ENCODE measurements at places on chromosomes 1 and 21.
A peak's percentile ranks its signal among the peaks of the same experiment; 100 is the strongest.

DNA sequence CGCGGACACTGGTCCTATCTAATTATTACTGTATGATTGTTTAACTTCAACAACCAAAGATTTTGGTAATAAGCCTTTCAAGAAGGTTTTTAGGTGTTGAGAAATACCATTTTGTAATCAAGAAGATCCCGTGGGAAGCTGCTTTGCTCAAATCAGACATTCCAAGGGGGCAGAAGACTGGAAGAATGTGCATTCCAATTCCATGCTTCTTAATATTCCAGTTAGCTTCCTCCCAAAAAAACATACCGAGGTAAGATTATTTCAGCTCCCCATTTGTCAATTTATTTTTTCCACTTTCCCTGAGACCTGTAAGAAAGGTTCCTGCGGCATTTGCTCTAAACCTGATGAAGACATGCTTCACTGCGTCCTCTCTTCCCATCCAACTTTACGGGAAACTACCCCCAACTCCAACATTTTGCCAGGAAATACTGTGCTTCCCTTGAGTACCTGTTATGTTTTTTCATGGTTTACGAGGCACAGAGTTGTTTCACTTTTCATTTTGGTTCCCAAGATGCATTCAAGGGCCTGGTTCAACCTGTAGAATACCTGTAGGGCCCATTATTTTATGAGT lies 4.1 kb downstream of the CNN3 start:
- peaks cover 12% of the 10 kb centered on the region for H3K4me1 ChIP-seq
- H3K36me3 ChIP-seq: no peaks in the 10 kb centered on the region
- H3K4me3 ChIP-seq: no peak overlapping the region

DNA sequence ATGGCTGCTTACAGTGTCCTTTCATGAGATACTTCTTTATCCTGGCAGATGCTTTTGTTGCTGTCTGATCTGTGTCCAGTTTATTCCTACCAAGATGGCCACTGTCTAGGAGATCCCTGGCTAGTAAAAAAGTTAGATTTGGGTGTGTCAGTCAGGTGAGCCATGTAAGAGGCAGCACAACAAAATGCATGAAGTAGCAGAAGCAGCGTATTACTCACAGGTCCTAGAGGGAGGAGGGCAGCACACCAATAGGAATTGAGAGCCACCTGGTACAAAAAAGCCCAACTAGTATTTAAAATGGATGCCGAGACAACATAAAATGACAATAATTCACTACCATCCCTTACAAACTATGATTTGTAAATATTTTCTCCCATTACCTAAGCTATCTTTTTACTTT lies 22.8 kb upstream of the ZNF697 start:
- DNase-seq: no peak
- H3K36me3 ChIP-seq: no peaks in the 10 kb centered on the region
- H3K27me3 ChIP-seq: peaks cover 59% of the 10 kb centered on the region
- H3K4me1 ChIP-seq: peaks cover 5% of the 10 kb centered on the region

DNA sequence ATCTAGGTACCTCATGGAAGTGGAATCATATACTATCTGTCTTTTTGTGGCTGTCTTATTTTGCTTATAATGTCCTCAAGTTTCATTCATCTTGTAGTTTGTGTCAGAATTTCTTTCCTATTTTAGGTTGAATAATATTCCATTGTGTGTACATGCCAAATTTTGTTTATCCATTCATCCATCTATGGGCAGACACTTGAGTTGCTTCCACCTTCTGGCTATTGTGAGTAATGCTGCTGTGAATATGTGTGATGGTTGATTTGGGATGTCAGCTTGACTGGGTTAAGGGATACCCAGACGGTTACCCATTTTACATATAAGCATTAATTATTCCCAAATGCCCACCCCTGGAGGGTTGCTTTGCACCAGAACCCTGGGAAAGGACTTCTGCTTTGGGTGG lies 477.5 kb downstream of the PTPRU start:
- H3K36me3 ChIP-seq: no peaks in the 10 kb centered on the region
- H3K4me3 ChIP-seq: no peak overlapping the region
- DNase-seq: no peak
- H3K27ac ChIP-seq: no peak overlapping the region

DNA sequence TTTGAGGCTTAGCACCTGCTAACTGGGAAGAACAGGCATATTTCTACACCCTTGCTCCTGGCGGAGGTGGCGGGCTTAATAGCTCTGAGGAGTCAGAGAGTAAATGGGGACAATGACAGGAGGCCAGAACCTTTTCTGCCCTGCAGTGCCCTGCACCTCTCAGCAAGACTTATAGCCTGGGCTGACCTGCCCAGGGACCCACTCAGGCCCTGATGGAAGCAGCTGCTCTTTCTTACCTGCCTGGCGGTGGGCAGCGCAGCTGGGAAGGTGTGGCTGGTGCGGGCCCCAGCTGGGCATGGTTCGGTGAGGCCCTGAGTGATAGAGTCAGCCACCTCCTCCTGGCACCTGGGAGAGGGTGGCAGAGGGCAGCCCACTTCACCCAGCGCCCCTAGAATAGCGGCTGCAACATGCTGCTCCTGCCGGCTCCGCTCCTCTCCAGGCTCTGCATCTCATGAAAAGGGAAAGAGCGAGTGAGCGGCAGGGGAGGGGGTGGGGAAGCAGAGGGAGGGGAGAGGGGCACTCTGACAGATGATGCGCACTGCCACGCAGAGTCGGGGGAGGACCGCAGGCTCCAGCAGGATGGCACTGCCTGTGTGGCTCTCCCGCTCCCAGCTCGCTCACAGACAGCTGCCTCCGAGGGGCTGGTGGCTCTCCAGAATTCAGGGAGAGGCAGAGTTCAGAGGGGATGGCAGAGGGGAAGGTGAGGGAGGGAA lies at the start of gene RGS8:
TSS of gene RGS8 (minus strand) at position 472 of the 713 bp plus-strand sequence. CDS start 14,938 bp downstream, outside the sequence.
- peaks cover 44% of the 10 kb centered on the region for H3K27me3 ChIP-seq
- no peak within 1 kb of the TSS for H3K27ac ChIP-seq
- no peaks in the 10 kb centered on the region for H3K36me3 ChIP-seq
- H3K4me1 ChIP-seq: no peaks in the 10 kb centered on the region

- H3K27me3 ChIP-seq: no peaks in the 10 kb centered on the region
- no peak overlapping the region for H3K27ac ChIP-seq
- peaks cover 8% of the 10 kb centered on the region for H3K36me3 ChIP-seq
- H3K4me3 ChIP-seq: no peak overlapping the region
- DNase-seq: no peak
These were observed 87.0 kb downstream of the ACBD6 start for GRCh38 chr1:180415236-180415848.

DNA sequence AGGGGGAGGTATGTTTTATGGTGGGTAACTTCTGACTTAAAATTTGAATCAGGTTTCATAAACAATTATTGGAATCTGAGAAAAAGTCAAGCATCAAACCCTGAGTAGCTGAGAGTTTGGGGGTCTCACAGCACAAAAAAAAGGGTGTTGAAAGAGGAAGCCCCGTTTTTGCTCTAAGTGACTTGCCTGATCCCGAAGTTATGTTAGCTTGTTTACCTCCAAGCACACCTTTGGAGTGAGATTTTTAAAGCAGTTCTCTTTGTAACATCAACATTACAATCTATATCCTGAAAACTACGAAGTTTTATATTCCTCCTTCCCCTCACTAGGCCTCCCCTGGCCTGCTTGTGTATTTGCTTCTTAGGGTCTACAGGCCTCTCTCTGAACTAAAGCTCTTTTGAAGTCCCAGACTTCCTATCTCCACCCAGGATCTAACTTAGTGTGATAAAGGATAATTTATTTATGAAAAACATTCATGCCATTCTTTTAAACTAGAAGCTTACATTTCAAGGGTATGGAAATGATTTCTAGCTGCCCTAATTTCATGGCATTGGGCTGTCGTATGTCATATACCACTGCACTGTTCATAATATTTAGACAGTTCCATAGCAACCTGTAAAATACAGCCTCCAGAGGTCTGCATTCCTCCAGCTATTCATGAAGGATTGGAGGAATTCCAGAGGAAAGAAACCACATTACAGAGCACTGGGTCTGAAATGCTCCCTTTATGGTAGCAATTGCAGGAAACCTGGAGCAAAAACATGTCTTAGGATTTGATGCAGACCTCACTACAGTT lies 36.1 kb upstream of the RGS1 start:
- no peaks in the 10 kb centered on the region for H3K27me3 ChIP-seq
- H3K4me1 ChIP-seq: peaks cover 53% of the 10 kb centered on the region
- peak overlapping the region; percentile 87 for H3K27ac ChIP-seq
- no peak for DNase-seq
- H3K4me3 ChIP-seq: peak overlapping the region; percentile 58
- H3K36me3 ChIP-seq: no peaks in the 10 kb centered on the region

DNA sequence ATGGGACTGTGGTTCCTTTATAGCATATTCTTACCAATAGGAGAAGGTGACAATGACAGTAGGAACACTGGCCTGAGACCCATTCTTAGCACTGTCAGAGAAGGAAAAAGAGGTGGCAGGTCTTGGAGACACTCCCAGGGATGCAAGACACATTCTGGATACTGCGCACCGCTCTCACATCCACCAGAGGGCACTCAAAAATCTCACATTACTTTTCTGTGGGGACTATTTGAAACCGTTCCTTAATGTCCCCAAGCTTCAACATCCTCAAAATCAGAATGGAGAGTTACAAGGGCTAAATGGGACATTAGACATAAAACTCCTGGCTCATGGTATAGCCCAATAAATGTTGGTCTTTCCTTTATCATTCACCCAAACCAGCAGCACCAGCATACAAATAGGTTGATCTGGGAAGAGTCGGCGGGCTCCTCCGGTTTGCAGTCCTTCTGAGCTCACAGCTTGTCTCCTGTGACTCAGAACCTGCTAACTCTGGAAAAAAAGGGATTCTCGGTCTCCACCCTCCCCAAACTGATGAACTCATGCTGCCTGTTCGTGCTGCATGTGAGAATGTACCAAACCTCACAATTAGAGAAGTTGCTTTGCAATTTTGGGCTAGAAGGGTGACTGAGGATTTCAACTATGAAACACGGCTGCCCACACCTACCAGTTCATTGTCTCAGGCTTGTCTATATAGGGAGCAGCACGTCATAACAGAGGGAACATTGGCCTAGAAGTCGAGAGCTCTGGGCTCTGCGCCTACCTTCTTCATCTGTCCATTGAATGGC lies 40.2 kb downstream of the IL12RB2 start:
- no peaks in the 10 kb centered on the region for H3K4me1 ChIP-seq
- no peak for DNase-seq
- H3K27ac ChIP-seq: no peak overlapping the region
- H3K27me3 ChIP-seq: no peaks in the 10 kb centered on the region
- H3K4me3 ChIP-seq: no peak overlapping the region

- H3K27ac ChIP-seq: no peak overlapping the region
- H3K4me3 ChIP-seq: no peak overlapping the region
- peaks cover 2% of the 10 kb centered on the region for H3K36me3 ChIP-seq
These were observed 30.6 kb downstream of the HFM1 start for GRCh38 chr1:91374086-91374485.

GRCh38 chr1:111476214-111476613 lies 2.4 kb downstream of the C1orf162 start:
- H3K27me3 ChIP-seq: no peaks in the 10 kb centered on the region
- H3K4me3 ChIP-seq: peak overlapping the region; percentile 66
- no peak for DNase-seq
- peaks cover 37% of the 10 kb centered on the region for H3K4me1 ChIP-seq

DNA sequence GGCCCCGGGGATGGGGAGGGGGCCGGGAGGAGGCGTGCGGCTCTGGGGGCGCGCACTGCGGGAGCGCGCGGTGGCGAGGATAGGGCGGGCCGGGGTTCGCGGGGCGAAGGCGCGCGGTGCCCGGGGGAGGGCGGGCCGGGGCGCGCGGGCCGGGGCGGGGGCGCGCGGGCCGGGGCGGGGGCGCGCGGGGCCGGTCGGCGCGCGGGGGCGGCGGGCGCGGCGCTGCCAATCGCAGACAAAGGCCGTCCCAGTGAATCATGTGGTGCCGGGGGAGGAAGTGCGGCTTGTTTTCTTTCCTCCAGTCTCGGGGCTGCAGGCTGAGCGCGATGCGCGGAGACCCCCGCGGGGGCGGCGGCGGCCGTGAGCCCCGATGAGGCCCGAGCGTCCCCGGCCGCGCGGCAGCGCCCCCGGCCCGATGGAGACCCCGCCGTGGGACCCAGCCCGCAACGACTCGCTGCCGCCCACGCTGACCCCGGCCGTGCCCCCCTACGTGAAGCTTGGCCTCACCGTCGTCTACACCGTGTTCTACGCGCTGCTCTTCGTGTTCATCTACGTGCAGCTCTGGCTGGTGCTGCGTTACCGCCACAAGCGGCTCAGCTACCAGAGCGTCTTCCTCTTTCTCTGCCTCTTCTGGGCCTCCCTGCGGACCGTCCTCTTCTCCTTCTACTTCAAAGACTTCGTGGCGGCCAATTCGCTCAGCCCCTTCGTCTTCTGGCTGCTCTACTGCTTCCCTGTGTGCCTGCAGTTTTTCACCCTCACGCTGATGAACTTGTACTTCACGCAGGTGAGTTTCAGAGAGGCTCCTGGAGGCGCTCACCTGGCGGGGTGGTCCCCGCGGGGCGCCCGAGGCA lies at the start of gene GPR137B:
TSS of gene GPR137B (plus strand) at position 287 of the 851 bp plus-strand sequence. CDS start at position 371, 84 bp downstream.
- peak within 1 kb of the TSS; percentile 74 for H3K27ac ChIP-seq
- peaks cover 22% of the 10 kb centered on the region for H3K27me3 ChIP-seq
- DNase-seq: no peak
- H3K36me3 ChIP-seq: peaks cover 3% of the 10 kb centered on the region
- peaks cover 57% of the 10 kb centered on the region for H3K4me1 ChIP-seq

- H3K4me1 ChIP-seq: peaks cover 16% of the 10 kb centered on the region
- no peaks in the 10 kb centered on the region for H3K36me3 ChIP-seq
- DNase-seq: no peak
- peaks cover 21% of the 10 kb centered on the region for H3K27me3 ChIP-seq
- peak overlapping the region; percentile 73 for H3K27ac ChIP-seq
- no peak overlapping the region for H3K4me3 ChIP-seq
These were observed 8.4 kb downstream of the SOX13 start for GRCh38 chr1:204081164-204081790.

- H3K4me3 ChIP-seq: no peak overlapping the region
- H3K27ac ChIP-seq: no peak overlapping the region
- H3K36me3 ChIP-seq: no peaks in the 10 kb centered on the region
- no peaks in the 10 kb centered on the region for H3K4me1 ChIP-seq
- DNase-seq: no peak
These were observed 11.8 kb upstream of the RALGPS2 start for GRCh38 chr1:178713259-178713658.

GRCh38 chr1:228151180-228151925 lies 1.6 kb downstream of the GJC2 start:
- no peak for DNase-seq
- H3K27ac ChIP-seq: peak overlapping the region; percentile 85
- no peak overlapping the region for H3K4me3 ChIP-seq
- peaks cover 6% of the 10 kb centered on the region for H3K4me1 ChIP-seq

- H3K4me1 ChIP-seq: no peaks in the 10 kb centered on the region
- H3K27ac ChIP-seq: no peak overlapping the region
- no peak for DNase-seq
- no peak overlapping the region for H3K4me3 ChIP-seq
- no peaks in the 10 kb centered on the region for H3K36me3 ChIP-seq
These were observed 71.2 kb downstream of the CHRM3 start for GRCh38 chr1:239457491-239458143.

Data from central memory CD8-positive, alpha-beta T cell (primary cell).